NCI-H2227 treated with DMSO at 0.1 percent for 48 hours (cell line): ENCODE measurements at places on chromosomes 12 and 14.

DNA sequence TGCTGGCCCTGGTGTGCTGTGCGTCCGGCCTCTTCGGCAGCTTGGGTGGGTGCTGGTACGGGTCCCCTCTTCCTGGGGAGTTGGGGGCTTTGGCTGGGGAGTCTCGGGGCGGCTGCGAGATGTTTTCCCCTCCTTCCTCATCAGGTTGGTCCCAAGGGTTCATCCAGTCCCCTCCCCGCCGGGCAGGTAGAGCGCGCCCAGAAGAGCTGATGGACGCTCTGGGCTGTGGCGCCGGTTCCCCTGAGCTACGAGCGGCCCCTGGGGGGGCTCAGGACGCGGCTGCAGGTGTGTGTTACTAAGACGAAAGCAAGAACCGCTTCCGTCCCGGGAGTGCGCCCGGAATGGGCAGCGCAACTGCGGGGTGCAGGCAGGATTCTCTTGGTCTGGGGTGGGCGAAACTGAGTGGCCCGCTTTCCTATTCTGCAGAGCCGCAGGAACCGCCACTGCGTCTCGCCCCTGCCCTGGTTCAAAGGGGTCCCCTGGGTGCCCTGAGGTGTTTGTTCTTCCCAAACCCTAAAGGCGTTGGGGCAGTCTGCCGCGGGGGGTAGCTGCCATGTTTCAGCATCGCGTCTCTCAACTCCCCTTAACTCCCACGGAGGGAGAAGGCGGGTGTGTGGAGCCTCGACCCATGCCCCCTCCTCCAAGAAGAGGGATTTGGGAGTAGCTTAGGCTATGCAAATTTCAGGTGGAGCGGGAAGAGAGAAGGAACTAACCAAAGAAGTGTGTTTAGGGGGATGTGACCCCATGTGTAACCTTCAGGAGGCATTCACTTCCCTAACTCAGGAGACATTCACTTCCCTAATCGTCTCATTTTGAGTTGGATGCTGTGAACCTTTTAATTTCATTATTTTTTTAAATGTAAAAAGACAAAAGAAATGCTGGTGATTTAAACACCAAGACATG is 1.2 kb downstream of the SLC24A4 start:
- DNase-seq = no peak

DNA sequence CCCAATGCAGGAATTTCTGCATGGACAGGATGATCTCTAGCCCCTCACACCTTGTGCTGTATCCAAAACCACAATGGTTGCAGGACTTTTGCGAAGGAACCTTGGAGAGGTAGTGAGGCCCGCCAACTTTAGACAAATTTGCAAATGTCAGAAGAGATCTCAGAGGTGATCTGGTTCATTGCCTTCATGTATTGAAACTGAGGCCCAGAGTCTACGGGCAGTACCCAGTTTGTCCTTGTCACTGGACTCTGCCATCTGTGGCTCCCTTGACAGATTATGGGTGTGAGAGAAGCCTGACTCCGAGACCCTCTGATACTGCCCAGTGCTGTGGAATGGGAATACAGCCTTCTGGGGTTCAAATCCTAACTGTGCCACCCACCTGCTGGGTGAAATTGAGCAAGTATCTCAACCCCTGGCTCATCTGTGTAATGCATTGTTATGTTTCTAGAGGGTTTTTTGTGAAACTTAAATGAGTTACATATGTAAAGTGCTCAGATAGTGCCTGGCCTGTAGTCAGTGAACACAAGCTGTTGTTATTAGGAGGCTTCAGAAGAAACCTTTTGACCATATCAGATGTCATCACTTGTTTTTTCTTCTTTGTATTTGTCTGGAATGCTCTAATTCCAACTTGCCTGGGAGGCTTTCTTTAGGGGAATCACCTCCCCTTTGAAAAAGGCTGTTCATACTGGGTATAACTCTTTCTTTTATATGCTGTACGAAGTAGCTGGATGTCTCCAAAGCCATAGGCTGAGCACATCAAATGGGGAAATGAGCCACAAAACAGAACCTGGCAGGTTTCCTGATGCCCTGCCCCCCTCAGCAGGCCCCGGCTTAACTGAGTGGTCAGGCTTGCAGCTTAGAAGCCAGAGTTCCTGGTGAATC is 71.4 kb upstream of the SRSF5 start:
- no peak for DNase-seq

GRCh38 chr12:115412831-115413230 is 728.9 kb upstream of the TBX3 start:
- no peak for DNase-seq

- DNase-seq = no peak
Observed at GRCh38 chr12:103986829-103987228, 21.2 kb downstream of the TDG start.

GRCh38 chr14:77616454-77617229 is at the start of gene SPTLC2:
Gene SPTLC2 (minus strand): TSS chr14:77616637. CDS start chr14:77616579, 58 bp downstream.
- peak; percentile 98 for DNase-seq

- DNase-seq = no peak
Observed at GRCh38 chr14:33846100-33846824, 104.6 kb downstream of the EGLN3 start.

DNA sequence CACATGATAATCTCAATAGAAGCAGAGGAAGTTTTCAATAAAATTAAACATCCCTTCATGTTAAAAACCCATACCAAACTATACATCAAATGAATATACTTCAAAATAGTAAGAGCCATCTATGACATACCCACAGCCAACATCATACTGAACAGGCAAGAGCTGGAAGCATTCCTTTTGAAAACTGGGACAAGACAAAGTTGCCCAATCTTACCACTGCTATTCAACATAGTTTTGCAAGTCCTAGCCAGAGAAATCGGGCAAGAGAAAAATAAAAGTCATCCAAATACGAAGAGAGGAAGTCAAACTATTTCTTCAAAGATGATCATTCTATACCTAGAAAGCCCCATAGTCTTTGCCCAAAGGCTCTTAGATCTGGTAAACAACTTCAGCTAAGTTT is 454.7 kb upstream of the PRICKLE1 start:
- no peak for DNase-seq

GRCh38 chr12:130920119-130920703 is 33.5 kb upstream of the ADGRD1 start:
- no peak for DNase-seq

- no peak for DNase-seq
Observed at GRCh38 chr14:24954037-24954699, 95.8 kb downstream of the STXBP6 start.

GRCh38 chr12:54765652-54766051 is 88.7 kb upstream of the MUCL1 start:
- DNase-seq = no peak

- no peak for DNase-seq
Observed at GRCh38 chr14:94560751-94561655, at the start of gene SERPINA4. Gene SERPINA4 (plus strand): TSS chr14:94561442. CDS start chr14:94563483, 2,041 bp downstream.

GRCh38 chr12:120481022-120481767 is 11.6 kb upstream of the SRSF9 start:
- no peak for DNase-seq

DNA sequence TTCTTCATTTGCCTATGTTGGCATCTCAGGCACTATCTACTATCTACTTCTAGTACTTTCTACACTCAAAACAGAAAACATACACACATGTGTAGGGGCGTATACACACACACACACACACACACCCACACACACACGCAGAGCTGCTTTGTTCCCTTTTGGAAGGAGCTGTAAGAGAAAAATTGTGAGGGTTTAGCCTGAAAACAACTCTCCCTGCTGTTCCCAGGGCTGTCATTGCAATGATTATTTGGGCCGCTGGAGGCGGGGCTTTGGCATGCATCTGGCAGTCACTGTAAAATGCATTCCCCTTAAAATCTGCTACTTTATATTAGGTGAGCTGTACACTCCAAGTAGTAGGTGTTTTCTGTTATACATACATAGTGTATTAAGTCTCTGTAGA is 29.1 kb upstream of the SLC38A2 start:
- no peak for DNase-seq

DNA sequence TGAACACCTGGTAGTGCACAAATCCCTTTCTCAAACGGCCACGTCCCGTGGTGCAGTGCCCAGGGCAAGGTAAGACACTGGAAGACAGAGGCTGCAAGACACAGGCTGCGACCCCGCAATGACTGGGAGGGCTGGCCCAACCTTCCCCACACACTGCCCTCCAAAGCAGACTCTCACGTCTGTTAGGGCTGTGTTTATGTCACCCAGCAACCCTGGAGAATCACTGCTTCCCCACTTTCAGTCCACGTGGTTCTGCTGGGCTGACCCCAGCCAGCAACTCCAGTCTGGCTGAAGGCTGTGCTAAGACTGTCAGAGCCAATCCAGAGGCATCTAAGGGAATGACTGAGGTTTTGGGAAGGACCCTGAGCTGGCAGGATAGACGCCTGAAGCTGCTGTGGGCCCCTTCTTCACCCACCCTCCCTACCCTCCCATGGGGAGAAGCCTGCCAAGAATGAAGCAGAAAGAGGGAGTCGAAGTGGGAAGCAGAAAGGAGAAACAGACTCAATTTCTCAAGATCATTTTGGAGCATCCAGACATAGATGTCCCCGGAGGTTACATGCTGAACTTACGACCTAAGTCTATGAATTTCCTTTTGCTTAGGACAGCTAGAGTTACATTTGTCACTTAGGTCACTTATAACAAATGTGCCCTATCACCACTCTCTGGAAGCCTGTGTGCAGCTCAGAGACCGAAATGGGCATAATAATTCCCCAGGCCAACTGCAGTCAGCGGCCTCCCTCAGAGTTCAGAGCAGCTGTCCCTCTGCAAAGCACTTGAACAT is 11.7 kb downstream of the KDM2B start:
- no peak for DNase-seq

DNA sequence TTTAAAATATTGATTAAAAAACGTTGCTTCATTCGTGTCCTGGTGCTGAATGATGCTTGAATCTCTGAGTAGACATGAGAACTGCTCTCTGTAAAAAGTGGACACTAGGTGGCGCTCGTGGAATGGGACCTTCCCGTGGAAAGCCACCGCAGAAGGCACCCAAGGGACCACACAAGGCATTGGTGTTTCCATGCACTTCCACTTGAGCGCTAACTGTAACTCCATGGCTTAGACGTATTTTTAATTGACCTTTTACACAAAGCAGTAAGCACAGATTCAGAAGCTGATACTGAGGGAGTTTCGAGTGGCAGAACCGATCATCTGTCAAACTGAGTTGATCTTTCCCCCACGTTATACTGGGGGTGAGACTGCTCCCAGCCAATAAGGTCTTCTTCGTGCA is 135.3 kb downstream of the PRKCH start:
- DNase-seq = peak; percentile 72

DNA sequence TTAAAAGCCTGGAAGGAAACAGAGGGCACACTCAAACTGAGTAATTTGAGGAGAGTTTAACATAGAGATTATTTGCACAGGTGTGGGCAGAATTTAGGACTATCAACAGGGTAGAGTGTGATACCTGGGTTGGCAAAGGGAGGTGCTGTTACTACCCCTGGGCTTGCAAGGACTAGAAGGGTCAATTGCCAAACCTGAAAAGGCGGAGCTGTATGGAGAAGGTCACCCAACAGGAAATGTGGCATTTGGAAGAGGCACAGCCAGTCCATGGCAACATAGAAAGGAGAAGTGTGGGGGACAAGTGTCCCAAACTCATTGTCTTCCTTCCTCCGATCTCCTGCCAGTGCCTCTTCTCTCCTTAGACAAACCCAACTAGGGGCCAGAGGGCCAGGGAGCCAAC is 21.6 kb upstream of the MED13L start:
- DNase-seq = no peak

- no peak for DNase-seq
Observed at GRCh38 chr12:56143217-56143616, 9.2 kb upstream of the MYL6B start.

DNA sequence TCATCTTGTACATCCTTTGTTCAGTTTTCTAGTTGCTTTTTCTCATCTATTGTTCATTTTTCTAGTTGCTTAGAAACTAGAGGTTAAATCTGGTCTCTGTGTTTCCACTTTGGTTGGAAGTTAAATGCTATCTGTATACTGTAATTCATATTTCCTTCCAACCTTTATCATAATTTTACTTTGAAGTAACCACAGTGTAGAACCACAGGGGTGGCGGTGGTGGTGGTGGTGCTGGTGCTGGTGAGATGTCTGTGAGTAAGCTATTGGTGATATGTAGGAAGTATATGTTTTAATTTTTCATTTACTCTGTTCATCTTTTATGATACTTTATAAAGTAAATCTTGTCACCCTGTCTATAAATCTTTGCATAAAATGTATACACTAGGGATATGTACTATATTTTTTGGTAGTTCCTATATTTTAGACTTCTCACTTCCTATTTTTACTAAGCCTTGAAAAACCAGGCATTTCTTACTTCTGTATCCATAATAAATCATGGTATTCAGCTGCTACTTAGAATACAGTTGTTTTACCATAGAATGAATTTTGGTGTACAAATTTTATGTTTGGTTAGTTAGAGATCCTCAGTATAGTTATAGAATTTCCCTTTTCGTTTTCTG is 31.9 kb downstream of the CCDC91 start:
- DNase-seq = no peak

DNA sequence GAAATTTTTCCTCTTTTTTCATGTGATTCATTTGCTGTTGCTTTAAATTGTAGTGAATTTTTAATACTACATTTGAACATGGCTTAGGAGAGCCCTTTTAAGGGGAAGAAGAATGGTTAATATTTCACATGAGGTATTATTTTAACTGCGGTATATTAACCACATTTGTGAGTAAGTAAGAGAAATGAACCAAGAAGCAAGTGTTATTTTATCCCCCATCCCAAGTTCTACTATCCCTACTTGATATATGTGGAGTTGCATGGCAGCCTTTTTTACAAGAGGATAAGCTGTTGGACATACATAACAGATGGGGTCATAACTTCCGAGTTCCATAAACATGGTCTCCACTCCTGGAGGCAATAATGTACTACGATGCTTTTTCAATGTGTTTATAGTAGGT is 623.3 kb downstream of the LRFN5 start:
- DNase-seq = no peak

GRCh38 chr12:54041097-54041690 is 8.3 kb downstream of the HOXC5 start:
- DNase-seq = no peak

GRCh38 chr12:4256043-4256826 is 17.3 kb upstream of the CCND2 start:
- no peak for DNase-seq

DNA sequence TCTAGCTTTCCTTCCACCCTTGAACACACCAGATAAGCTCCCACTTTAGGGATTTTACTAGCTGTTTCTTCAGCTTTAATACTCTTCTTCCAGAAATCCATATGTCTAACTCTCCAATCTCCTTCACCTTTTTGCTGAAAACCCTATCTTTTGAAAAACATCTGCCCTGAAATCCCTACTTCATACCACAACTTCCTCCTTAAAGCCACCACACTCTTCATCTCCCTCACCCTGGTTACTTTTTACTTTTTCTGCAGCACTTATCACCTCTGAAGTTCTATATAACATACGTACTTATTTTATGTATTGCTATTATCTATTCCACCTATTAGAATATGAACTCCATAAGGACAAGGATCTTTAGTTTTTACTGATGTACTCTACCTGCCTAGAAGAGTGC is 28.6 kb upstream of the PTPRQ start:
- no peak for DNase-seq

GRCh38 chr12:86727160-86727559 is 471.0 kb upstream of the MGAT4C start:
- DNase-seq = peak; percentile 38

DNA sequence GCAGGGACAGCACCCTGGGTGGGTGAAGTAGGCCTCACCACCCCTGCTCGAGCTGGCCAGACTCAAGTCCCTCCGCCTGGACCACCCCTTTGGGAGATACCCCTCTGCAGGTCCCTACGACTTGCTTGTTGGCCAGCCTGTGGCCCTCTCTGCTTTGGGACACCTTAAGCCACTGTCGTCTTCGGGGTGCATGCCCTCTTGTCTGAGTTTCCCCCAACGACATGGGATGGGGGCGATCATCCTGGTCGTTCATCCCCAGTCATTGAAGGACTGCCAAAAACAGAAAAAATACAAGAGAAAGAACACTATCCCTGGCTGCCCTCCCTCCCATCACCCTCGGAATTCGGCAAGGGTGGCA is 151.1 kb downstream of the DPF3 start:
- DNase-seq = no peak
